ENCODE measurements at places on chromosomes 11 and 22. TPM values are rescaled to one million over a fixed set of nuclear protein-coding genes. Genes with fewer than 3 reads are reported as not detected.

DNA sequence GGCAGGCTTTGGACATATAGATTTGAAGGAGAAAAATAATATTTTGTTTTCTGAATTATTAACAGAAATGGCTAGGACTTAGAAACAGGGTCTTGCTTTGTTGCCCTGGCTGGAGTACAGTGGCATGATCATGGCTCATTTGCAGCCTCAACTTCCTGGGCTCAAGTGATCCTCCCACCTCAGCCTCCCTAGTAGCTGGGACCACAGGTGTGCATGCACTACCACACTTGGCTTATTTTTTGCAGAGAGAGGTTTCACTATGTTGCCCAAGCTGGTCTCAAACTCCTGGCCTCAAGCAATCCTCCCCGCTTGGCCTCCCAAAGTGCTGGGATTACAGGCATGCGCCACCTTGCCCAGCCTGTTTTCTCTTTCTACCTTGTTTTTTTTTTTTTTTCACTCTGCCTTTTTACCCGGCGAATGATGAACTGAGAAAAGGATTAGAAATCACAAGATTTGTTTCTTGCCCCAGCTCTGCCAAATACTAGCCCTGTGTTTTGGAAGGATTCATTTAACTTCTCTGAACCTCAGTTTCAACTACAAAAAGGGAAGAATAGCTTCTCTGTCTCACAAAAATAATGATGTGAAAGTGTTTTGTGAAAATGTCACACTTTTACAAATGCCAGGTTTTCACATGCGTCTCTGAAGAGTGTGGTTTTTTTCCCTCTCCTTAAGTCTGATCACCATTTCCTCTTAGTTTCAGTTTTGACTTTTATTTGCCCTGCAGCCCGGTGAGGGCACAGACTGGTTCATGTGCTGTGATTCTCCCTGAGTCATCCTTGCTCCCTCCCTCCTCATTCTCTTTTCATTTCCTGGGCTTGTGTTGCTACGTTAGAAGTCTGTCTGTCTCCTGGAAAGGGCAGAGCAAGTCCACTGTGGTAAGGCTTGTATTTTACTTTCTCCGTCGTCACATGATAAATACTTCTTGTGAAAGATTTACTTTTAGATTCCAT, 67.7 kb downstream of the BCL2L13 start:
- no peaks in the 10 kb centered on the region for H3K36me3 ChIP-seq
- H3K4me1 ChIP-seq, result peaks cover 27% of the 10 kb centered on the region
- peak overlapping the region; percentile 60 for H3K4me3 ChIP-seq
- H3K27ac ChIP-seq, result peak overlapping the region; percentile 91
- peak; percentile 83 for DNase-seq

- no peaks in the 10 kb centered on the region for H3K36me3 ChIP-seq
- peaks cover 21% of the 10 kb centered on the region for H3K4me1 ChIP-seq
- no peak overlapping the region for H3K27ac ChIP-seq
- H3K27me3 ChIP-seq, result no peaks in the 10 kb centered on the region
- peak; percentile 73 for DNase-seq
These were observed 843.2 kb downstream of the KCNA4 start for GRCh38 chr11:29173660-29174062.

DNA sequence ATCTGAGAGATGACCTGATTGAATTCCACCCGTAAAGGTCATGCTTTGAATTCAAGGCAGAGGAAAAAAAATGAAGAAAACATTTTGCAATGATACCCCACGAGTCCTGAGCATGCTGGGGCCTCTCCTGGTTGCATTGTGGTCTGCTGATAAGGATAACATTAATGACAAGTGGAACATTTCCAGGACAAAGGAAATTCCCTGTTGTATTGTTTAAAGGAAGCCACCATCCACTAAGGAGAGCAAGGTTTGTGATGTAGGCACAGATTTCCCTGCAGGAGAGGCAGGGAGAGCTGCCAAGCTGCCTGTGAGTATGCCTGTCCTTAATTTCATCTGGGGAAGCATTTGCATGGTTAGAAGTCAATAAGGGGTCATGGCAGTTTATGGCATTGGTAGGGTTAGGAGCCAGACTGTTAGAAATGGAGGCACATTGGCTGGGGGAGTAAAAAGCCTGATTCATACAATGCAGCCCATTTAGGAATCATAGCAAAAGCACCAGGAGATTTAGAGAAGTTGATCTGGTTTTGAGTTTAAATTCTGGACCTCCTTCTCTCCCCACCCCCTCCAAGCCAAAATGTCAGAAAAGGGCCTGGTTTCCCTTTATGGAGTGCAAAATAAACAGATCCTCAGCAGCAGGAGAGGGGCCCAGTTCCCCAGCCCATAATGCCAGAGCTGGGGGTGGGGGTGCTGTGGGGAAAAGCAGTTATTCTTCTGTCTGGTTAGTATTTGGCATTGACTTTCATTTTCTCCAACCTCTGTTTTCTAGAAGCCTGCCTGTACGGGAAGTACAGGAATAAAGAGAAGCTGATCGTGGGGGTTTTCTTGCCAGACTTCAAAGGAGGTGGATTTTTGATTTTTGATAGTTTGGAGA, 22.1 kb downstream of the FLI1 start:
- no peaks in the 10 kb centered on the region for H3K27me3 ChIP-seq
- peaks cover 14% of the 10 kb centered on the region for H3K4me1 ChIP-seq
- H3K36me3 ChIP-seq, result no peaks in the 10 kb centered on the region
- peak; percentile 25 for DNase-seq

- H3K4me3 ChIP-seq, result no peak overlapping the region
- no peak for DNase-seq
- peaks cover 23% of the 10 kb centered on the region for H3K4me1 ChIP-seq
- no peaks in the 10 kb centered on the region for H3K27me3 ChIP-seq
- no peak overlapping the region for H3K27ac ChIP-seq
These were observed 15.5 kb upstream of the CTSD start for GRCh38 chr11:1779034-1779805.

DNA sequence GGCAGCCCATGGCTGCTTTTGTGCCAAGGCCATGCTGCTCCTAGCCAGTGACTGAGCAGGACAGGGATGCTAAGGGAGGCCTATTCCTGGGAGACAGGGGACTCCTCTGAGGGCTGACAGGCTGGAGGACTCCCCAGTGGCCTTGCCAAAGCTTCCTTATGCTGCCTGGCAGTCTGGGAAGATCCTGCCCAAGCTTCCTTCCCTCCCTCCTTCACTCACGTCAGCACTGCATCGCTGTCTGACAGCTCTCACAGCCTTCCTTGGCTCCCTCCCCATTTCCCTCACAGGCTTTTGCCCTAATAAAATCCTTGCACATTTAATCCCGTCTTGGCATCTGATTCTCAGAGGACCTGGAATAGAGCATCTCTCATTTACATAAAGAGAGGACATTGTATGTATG, 26.5 kb downstream of the HTR3A start:
- no peak for DNase-seq
- no peaks in the 10 kb centered on the region for H3K36me3 ChIP-seq
- H3K4me3 ChIP-seq, result no peak overlapping the region
- peaks cover 68% of the 10 kb centered on the region for H3K27me3 ChIP-seq
- no peak overlapping the region for H3K27ac ChIP-seq

- H3K4me1 ChIP-seq, result no peaks in the 10 kb centered on the region
- H3K4me3 ChIP-seq, result no peak overlapping the region
- no peaks in the 10 kb centered on the region for H3K36me3 ChIP-seq
- H3K27ac ChIP-seq, result no peak overlapping the region
These were observed 128.5 kb downstream of the MIAT start for GRCh38 chr22:26785932-26786331.

- no peaks in the 10 kb centered on the region for H3K36me3 ChIP-seq
- H3K27me3 ChIP-seq, result no peaks in the 10 kb centered on the region
- no peak overlapping the region for H3K4me3 ChIP-seq
- H3K4me1 ChIP-seq, result peaks cover 21% of the 10 kb centered on the region
- H3K27ac ChIP-seq, result no peak overlapping the region
- no peak for DNase-seq
These were observed 129.6 kb downstream of the WNT11 start for GRCh38 chr11:76076749-76077148.

DNA sequence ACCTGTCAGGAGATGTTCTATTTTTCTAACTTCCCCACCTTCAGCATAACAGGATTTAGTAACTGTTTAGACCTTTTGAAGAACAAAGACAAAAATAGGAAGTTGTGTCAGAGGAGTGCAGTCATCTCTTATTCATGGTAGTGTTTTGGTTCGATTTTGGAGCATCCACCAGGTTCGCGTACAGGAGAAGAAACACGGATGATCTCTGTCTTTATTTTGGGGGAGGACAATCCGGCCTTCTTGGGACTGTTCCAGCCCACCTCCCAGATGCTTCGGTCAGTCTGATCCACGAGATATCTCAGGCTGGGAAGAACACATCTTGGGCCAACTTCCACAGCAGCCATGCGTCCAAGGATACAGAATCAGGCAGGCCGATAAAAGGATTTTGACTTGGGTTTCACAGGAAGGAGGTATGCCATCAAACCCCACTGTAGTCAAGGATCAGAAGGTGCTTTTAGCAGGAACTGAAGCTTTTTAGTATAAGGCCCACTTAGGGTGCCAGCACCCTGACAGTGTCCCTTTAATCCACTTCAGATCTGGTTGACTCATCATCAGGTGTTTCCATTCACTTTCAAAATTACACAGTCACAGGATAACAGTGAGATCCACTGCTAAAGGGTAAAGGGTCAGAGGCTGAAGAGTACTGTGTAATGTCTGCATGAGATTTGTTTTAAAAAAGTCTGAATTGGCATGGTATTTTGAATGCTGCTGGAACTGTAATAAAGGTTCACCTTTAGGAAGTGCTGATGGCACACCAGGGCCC, 16.5 kb downstream of the PATZ1 start:
- H3K27me3 ChIP-seq, result no peaks in the 10 kb centered on the region
- no peak overlapping the region for H3K4me3 ChIP-seq
- peaks cover 18% of the 10 kb centered on the region for H3K36me3 ChIP-seq
- no peaks in the 10 kb centered on the region for H3K4me1 ChIP-seq
- no peak for DNase-seq

GRCh38 chr22:45455621-45456020, 42.1 kb downstream of the RIBC2 start:
- H3K27ac ChIP-seq, result no peak overlapping the region
- H3K36me3 ChIP-seq, result no peaks in the 10 kb centered on the region
- H3K4me3 ChIP-seq, result no peak overlapping the region
- no peaks in the 10 kb centered on the region for H3K4me1 ChIP-seq
- no peak for DNase-seq

DNA sequence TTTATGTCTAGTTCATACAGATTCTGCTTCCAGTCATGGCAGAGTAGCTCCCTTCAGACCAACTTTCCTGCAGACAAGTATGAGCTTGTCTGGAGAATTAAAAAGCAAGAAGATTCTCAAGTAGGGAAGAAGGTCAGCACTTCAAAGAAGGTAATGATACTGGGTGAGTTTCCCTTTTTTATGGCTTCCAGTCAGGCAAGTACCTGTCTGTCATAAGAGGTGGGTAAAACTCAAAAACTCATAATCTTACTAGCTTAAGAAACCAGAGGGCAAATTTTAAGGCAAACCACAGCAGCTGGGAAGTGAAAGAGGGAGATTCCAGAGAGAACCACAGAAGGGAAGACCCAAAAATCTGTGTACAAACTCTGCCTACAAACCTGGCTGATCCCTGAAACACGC, 54.2 kb downstream of the DENND5A start:
- H3K27me3 ChIP-seq, result no peaks in the 10 kb centered on the region
- no peaks in the 10 kb centered on the region for H3K36me3 ChIP-seq
- peak; percentile 6 for DNase-seq
- peaks cover 18% of the 10 kb centered on the region for H3K4me1 ChIP-seq
- H3K4me3 ChIP-seq, result no peak overlapping the region
- H3K27ac ChIP-seq, result no peak overlapping the region

DNA sequence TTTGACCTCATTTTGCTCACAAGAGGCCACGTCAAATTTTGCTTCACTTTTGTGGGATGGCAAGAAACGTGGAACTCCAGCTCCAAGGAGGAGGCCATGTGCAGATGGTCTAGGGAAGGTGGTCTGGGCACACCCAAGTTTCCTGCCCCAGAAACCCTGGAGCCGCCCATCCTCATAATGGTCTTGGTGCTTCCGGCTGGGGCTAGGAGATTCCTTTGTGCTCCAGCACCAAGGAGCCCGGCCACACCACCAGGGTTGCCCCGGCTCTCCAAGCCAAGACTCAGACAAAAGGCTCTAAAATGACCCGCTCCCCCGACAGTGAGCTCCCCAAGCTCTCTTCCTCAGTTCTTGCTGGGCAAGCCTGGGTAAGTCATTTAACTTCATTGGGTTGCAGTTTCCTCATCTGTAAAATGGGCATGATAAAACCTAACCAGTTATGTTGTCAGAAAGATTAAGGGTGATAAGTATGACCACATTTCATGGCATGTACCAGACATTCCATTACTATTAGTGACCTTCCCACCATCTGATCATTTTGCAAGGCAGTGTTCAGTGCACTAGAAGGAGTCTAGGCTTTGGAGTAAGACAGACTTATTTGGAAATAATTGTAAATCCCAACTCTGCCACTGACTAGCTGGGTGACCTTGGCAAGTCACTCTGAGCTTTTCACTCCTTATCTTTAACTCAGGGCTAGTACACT, 23.3 kb downstream of the DKK3 start:
- H3K36me3 ChIP-seq, result no peaks in the 10 kb centered on the region
- no peak overlapping the region for H3K4me3 ChIP-seq

GRCh38 chr11:60221181-60221580, 21.8 kb downstream of the MS4A4E start:
- no peaks in the 10 kb centered on the region for H3K36me3 ChIP-seq
- no peak overlapping the region for H3K4me3 ChIP-seq
- H3K27ac ChIP-seq, result no peak overlapping the region
- H3K4me1 ChIP-seq, result no peaks in the 10 kb centered on the region
- DNase-seq, result no peak
- H3K27me3 ChIP-seq, result no peaks in the 10 kb centered on the region

The BBOX1 gene
- not detected for total RNA-seq

The SPON1 gene
- not detected for total RNA-seq

The PLXNB2 gene
- total RNA-seq, result 68.2 TPM

The INPP5J gene
- total RNA-seq, result 2.1 TPM

The SLC17A6 gene
- not detected for total RNA-seq

The CDC45 gene
- total RNA-seq, result 77.1 TPM

The SAA4 gene
- total RNA-seq, result not detected

The KRTAP5-4 gene
- total RNA-seq, result not detected

Measured in PC-3 (cell line).